ENCODE measurements at places on chromosomes 16 and 17.
A peak's percentile ranks its signal among the peaks of the same experiment; 100 is the strongest.

GRCh38 chr16:24834459-24835335, 11.1 kb upstream of the SLC5A11 start:
- no peak for DNase-seq

DNA sequence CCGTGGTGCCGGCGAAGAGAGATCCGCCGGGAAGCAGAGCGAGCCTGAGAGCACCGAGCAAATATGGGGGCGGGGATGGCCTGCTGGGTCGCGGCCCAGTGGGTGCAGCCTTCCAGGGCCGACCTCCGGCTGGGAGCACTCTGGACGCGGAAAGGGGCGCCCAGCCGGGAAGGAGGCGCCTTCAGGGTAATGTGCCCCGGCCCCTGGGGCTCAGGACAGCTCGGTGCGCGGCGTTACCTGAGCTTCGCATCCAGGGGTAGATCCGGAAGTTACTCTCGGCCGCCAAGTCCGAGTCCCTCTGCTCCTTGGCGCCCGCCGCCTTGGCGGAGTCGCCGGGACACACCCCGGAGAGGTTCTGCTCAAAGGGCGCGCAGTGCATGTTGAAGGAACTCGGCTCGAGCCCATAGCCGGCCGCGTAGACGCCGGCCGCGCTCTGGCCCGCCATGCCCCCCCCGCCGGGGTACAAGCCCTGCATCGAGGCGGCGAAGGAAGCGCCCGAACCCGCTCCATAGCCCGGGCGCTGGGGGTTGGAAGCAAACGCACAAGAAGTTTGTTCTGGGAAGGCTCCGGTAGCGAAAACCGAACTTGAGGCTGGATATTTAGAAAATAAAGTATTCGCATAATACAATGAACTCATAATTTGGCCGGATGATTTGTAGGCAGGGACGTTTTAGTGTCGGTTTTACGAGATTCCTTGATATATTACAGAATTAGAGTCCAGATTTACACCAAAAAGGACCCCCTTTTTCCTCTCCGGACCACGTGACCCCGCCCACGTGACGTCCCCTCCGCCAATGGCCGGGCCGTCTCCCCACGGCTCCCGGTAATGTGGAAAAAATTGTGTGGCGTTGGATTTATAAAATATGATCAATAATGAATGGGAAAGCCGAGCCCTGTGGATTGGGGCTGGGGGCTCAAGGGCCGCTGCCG, at the start of gene HOXB7:
Gene HOXB7 (minus strand): TSS at position 736 of the 930 bp plus-strand sequence. CDS start 99 bp downstream, at position 637.
- peak; percentile 69 for DNase-seq

DNA sequence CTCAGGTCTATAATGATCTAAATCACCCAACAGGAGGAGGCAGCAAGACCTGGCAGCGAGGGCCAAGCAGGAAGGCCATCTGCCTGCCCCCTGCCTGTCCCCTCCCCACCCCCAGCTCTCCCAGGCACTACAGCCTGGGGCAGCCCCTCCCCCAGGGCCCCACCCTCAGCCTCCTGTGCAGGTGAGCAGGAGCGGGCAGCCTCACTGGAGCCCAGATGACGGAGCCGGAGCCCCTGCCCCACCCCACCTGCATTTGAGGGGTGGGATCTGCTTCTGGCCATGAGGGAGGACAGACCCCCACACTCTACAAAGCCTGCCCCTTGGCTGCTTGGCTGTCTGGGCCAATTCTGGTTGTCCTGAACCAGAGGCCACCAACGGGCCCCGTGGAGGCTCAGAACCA, 12.4 kb upstream of the BAHCC1 start:
- DNase-seq = no peak

- DNase-seq = no peak
Observed at GRCh38 chr17:45883063-45883462, 11.3 kb upstream of the MAPT start.

- no peak for DNase-seq
Observed at GRCh38 chr16:78490847-78491246, 391.4 kb downstream of the WWOX start.

GRCh38 chr17:14304773-14305517, 4.1 kb downstream of the HS3ST3B1 start:
- no peak for DNase-seq

GRCh38 chr17:45734598-45734997, 49.5 kb upstream of the CRHR1 start:
- DNase-seq = no peak

DNA sequence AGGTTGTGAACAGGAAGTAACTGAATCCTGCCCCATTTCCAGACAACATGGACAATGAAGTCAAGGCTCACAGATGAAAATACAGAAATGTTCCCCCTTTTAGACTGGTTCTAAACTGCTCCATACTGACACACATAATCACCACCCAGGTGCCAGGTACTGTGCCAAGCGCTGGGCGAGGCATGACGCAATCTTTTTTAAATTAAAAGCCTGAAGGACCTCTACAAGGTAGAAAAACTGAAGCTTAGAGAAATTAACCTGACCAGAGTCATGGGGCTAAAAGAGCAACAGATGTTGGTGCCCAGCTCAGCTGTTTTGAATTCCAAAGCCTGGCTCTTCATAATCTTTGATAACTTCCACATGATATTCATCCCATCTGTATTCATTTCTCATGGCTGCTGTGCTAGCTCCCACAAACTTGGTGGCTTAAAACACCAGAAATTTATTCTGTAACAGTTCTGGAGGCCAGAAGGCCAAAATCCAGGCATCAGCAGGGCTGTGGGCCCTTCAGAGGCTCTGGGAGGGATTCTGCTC, 4.9 kb upstream of the RAB11FIP4 start:
- DNase-seq = no peak

- DNase-seq = no peak
Observed at GRCh38 chr16:83027973-83028372, 401.2 kb downstream of the CDH13 start.

DNA sequence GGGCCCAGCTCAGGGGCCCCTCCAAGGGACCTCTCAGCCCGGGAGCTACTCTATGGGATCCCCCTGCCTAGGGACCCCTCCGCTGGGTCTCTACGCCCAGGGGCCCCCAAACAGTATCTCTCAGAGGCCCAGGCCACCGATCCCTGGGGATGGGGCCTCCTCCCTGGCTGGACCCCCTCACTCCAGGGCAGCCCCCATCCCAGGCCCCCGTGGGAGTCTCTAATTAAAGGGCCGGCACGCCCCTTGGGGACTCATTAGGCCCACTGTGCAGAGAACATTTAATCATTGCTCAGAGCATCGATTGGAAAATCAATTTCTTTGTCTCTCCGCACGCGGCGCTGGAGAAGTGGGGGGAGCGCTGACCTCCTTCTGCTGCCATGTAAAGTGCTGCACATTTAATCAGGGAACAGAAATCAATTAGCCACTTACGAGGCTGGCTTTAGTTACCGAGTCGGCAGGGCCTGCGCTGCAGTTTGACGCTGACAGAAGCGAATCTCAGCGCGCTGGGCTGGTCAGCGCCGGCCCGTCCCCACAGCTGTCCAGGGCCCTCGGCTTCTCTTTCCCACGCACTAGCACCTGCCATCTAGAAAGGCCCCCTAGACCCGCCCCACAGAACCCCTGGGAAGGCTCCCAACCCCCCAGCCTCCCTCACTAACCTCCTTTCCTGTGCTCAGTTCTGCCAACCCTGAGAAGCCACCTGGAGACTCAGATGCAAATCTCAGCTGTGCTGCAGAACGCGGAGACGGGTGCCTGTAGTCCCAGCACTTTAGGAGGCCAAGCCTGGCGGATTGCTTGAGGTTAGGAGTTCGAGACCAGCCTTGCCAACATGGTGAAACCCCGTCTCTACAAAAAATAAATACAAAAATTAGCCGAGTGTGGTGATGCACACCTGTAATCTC, 20.2 kb upstream of the C1QL1 start:
- DNase-seq = no peak

GRCh38 chr16:65105171-65105570, 16.7 kb downstream of the CDH11 start:
- DNase-seq = no peak

- no peak for DNase-seq
Observed at GRCh38 chr16:64394061-64394460, 727.8 kb downstream of the CDH11 start.

GRCh38 chr17:57234739-57235092, 21.6 kb upstream of the MSI2 start:
- DNase-seq = no peak

- DNase-seq = no peak
Observed at GRCh38 chr16:28098171-28098958, 34.9 kb upstream of the GSG1L start.

GRCh38 chr16:89823087-89823823, 5.0 kb upstream of the SPIRE2 start:
- no peak for DNase-seq
